ENCODE measurements at places on chromosomes 2 and 18. TPM values are rescaled to one million over a fixed set of nuclear protein-coding genes. Genes with fewer than 3 reads are reported as not detected.

RUFY4 gene
- not detected for total RNA-seq

PLGLB1 gene
- 1.5 TPM for total RNA-seq

RALB gene
- total RNA-seq: 48.8 TPM

FEV gene
- not detected for total RNA-seq

UGT1A10 gene
- total RNA-seq: not detected

TTR gene
- not detected for total RNA-seq

CCBE1 gene
- 0.23 TPM for total RNA-seq

WDSUB1 gene
- total RNA-seq: 9.1 TPM

NT5DC4 gene
- not detected for total RNA-seq

NDUFB3 gene
- total RNA-seq: 348 TPM

PRKAG3 gene
- not detected for total RNA-seq

KCNJ3 gene
- 0.96 TPM for total RNA-seq

HOXD13 gene
- total RNA-seq: not detected

FSIP2 gene
- 0.15 TPM for total RNA-seq

SPDYA gene
- total RNA-seq: 0.17 TPM

MYOM1 gene
- total RNA-seq: 393 TPM

GRHL1 gene
- total RNA-seq: 2.8 TPM

UXS1 gene
- total RNA-seq: 32.9 TPM

ALLC gene
- total RNA-seq: not detected

NPHP1 gene
- total RNA-seq: 7.9 TPM

CTNNA2 gene
- not detected for total RNA-seq

GLI2 gene
- total RNA-seq: 1.8 TPM

PXDN gene
- 18.7 TPM for total RNA-seq

NPPC gene
- total RNA-seq: 0.42 TPM

COBLL1 gene
- total RNA-seq: 20.8 TPM

NYAP2 gene
- total RNA-seq: not detected

COL5A2 gene
- total RNA-seq: 7.8 TPM

CCDC74B gene
- 0.14 TPM for total RNA-seq

COL6A3 gene
- total RNA-seq: 44.1 TPM

GPC1 gene
- total RNA-seq: 263 TPM

SERPINB12 gene
- not detected for total RNA-seq

CD207 gene
- not detected for total RNA-seq

ANKRD53 gene
- total RNA-seq: not detected

FAM237A gene
- total RNA-seq: not detected

CIB4 gene
- total RNA-seq: not detected

FSHR gene
- 0.19 TPM for total RNA-seq

RND3 gene
- 30.8 TPM for total RNA-seq

EFR3B gene
- 13.8 TPM for total RNA-seq

CD28 gene
- total RNA-seq: 11.2 TPM

PRSS56 gene
- total RNA-seq: 0.25 TPM

PLCL1 gene
- 65.9 TPM for total RNA-seq

SPIRE1 gene
- total RNA-seq: 67.6 TPM

SERPINB3 gene
- total RNA-seq: not detected

ACSL3 gene
- 55.6 TPM for total RNA-seq

DAW1 gene
- total RNA-seq: 1.3 TPM

MYO1B gene
- total RNA-seq: 10.8 TPM

ZBTB7C gene
- total RNA-seq: 2.1 TPM

ASPRV1 gene
- total RNA-seq: 0.28 TPM

ICA1L gene
- total RNA-seq: 8.6 TPM

TUBA3D gene
- total RNA-seq: 835 TPM

DPP10 gene
- not detected for total RNA-seq

SALL3 gene
- 0.07 TPM for total RNA-seq

DNAJC5G gene
- total RNA-seq: 0.93 TPM

STON1 gene
- 2.8 TPM for total RNA-seq

SUCLG1 gene
- 348 TPM for total RNA-seq

SPEG gene
- total RNA-seq: 93.6 TPM

All from heart left ventricle (tissue), 16 donors.